ENCODE measurements at places on chromosomes 7 and 10.

DNA sequence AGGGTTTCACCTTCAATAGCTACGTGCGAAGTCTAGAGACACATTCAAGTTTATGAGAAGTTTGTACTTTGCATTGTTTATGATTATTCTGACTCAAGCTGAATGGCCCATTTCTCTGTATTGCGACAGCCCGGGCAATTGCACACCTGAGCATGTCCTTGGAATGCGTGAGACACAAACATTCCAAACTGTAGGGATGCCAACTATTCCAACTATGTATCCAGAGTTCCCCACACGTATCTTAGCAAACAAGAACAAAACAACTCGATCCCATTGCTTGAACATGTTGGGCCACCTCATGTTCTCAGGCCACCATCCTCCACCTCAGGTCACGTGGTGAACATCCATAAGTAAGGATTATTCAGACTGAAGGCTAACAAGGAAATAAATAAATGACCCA lies 51.4 kb upstream of the EGFR start:
- DNase-seq = no peak

- DNase-seq = no peak
These were observed 31.3 kb upstream of the NME8 start for GRCh38 chr7:37816922-37817590.

GRCh38 chr7:108452707-108453106 lies 3.5 kb downstream of the NRCAM start:
- peak; percentile 57 for DNase-seq

- DNase-seq = no peak
These were observed 318.0 kb downstream of the PLXNA4 start for GRCh38 chr7:132258231-132258630.

DNA sequence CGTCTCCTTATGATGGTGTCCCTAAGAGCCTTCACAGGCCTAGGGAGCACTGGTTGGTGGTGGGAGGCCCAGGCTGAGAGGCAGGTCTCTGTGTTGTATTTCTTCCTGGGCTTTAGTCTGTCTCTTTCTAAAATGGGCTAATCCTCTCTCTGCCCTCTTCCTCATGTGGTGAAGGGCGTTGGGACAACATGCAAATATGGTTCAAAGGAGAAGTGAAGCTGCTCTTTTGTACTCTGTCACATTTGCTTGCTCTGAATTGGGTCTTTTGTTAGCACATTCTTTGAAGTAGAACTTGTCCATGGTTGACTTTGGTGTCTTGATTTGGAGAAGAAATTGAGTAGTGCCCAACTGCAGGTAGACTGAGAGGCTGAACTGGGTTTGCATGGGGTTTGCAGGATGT lies 814 bp downstream of the HK1 start:
- no peak for DNase-seq

DNA sequence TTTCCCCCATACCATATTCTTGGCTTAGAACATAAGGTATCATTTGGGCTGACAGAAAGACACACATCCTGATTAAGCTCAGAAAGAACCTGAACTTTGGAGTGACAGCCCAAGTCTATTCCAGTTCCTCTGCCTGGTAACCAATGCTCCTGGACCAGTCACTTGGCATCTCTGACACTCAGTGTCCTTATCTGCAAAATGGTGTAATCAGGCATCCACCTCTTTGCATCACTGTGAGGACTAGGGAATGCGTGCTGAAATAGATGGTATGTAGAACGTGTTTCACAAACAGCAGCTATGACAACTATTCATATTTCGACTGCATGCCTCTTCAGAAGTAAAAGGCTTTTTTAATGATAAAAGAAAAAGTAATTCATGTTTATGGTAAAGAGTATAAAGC lies 26.2 kb upstream of the PIK3AP1 start:
- DNase-seq = no peak
